ENCODE measurements at places on chromosomes 7 and 10.

DNA sequence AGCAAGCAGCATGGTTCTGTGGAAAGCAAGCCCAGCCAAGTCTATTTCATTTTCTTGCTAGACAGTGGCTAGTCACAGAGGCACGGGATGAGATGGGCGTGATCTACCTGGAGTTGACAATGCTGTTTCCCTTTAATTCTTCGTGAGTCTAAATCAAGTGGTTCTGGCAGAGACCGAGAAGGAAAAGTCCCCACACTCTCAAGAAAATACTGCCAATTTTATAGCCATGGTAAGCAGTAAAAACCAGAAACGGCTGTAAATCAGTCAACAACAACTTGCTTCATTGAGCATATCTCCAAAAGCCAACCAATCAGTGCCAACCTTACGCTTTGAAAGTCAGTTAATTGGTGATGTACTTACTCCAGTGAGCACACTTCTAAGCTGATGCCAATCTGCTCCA, 223.4 kb downstream of the SEC23IP start:
- no peaks in the 10 kb centered on the region for H3K36me3 ChIP-seq
- no peaks in the 10 kb centered on the region for H3K27me3 ChIP-seq
- no peak overlapping the region for H3K27ac ChIP-seq
- no peak overlapping the region for H3K4me3 ChIP-seq
- H3K4me1 ChIP-seq, result no peaks in the 10 kb centered on the region
- no peak for DNase-seq

DNA sequence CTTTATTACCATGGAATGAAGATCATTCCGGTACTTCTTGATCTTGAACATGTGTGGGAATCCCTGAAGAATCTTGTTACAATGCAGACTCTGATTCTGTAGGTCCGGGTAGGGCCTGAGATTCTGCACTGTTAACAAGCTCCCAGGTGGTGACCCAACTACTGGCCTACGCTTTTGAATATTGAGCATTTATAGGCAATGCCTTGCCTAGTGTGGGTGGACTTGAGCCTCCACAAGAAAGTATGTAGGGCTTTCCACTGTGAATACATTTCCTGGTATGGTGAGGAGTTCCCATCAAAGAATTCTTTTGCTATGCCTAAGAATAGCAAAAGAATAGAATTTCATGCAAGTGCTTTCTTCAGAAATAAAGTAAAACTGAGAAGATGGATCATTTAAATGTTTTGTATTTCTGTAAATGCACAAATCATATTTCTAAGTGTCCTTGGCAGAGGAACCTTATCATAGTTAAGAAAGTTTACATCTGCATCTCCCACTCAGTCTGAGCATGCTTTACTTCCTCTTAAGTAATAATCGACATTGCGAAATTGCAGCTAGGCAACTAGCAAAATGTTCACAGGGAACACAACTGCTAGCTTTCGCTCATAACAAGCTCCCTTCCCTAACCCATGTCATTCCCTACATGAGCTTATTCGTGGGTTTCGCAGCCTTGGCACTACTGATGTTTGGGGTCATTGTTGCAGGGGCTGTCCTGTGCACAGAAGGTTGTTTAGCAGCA, 71.4 kb downstream of the AHR start:
- H3K36me3 ChIP-seq, result no peaks in the 10 kb centered on the region
- peak overlapping the region; percentile 79 for H3K27ac ChIP-seq

GRCh38 chr7:157684909-157685429, 348.2 kb downstream of the DNAJB6 start:
- peaks cover 7% of the 10 kb centered on the region for H3K27me3 ChIP-seq
- no peak for DNase-seq
- peaks cover under 1% of the 10 kb centered on the region for H3K4me1 ChIP-seq
- no peaks in the 10 kb centered on the region for H3K36me3 ChIP-seq
- H3K4me3 ChIP-seq, result peak overlapping the region; percentile 38

DNA sequence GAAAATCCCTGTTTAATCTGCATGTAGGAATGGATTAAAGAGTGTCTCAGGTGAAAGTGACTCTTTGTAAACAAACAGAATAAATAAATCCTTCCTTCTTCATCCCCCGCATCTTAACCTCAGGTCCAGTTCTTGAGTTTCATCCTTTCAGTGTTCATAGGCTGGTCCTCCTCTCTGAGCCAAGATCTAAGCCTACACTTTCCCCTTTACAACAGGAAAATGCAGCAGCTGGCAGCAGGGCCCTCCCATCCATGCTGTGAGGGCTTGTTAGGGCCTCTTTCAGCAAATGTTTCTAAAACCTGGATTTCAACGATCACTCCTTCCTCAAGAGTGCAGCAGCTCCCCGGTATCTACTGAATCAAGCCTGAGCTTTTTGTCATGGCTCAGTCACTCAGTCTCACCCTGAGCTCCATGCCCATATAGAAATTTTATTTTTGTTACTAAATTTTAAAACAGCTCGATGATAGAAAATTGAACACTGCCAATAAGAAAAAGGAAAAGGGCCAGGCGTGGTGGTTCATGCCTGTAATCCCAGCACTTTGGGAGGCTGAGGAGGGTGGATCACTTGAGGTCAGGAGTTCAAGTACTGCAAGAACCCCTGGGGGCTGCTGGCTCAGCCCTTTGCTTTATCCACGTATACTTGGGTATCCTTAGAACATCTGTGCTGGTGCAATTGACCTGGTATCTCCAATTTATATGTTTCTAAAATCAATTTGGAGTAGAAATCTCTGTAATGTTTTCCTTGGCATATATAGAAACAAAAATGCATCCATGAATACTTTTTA, 15.6 kb downstream of the BLNK start:
- no peak overlapping the region for H3K4me3 ChIP-seq
- no peaks in the 10 kb centered on the region for H3K27me3 ChIP-seq
- H3K4me1 ChIP-seq, result no peaks in the 10 kb centered on the region

DNA sequence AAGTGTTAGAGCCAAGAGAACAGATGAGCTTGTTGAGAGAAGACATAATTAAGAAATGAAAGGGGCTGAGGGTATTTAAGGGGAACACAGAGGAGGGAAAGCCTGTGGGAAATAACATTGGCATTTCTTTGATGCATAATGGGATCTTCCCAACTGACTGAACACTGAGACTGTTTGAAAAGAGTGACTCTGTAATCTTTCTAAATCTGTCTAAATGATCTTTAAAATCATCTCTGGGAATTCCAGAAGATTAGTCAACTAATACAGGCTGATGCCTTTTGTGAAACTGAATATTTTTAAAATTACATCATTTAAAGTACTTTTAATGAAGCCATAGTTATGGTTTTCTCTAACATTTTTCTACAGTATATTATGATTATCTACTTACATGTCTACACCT, 17.4 kb upstream of the SLC35G1 start:
- H3K4me1 ChIP-seq, result no peaks in the 10 kb centered on the region
- no peak for DNase-seq
- no peak overlapping the region for H3K27ac ChIP-seq
- H3K4me3 ChIP-seq, result no peak overlapping the region
- H3K36me3 ChIP-seq, result no peaks in the 10 kb centered on the region

- no peak overlapping the region for H3K4me3 ChIP-seq
- no peaks in the 10 kb centered on the region for H3K4me1 ChIP-seq
- no peaks in the 10 kb centered on the region for H3K27me3 ChIP-seq
- H3K27ac ChIP-seq, result peak overlapping the region; percentile 68
- H3K36me3 ChIP-seq, result peaks cover 7% of the 10 kb centered on the region
These were observed 10.2 kb downstream of the CYREN start for GRCh38 chr7:135160098-135160857.

- H3K27me3 ChIP-seq, result no peaks in the 10 kb centered on the region
- no peak for DNase-seq
- no peaks in the 10 kb centered on the region for H3K36me3 ChIP-seq
- H3K4me3 ChIP-seq, result no peak overlapping the region
These were observed 46.9 kb downstream of the FGFR2 start for GRCh38 chr10:121551210-121551885.

DNA sequence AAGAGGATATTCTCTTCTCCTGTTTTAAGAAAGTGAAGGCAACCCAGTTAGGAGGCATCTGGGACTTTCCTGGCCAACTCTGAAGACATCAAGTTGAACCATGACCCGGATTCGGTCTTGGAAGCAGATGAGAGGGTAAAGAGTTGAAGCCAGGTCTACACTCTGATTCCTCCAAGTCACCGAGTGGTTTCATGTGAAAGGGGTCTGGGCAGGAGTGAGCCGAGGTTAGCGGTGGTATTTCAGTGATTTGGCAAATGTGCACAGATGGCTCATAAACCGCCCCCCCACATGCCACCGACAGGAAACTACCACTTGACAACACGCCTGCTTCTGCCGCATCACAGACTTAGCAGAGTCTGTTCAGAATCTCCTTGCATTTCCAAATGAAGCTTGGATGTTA, 11.4 kb upstream of the REPIN1 start:
- DNase-seq, result no peak
- no peak overlapping the region for H3K27ac ChIP-seq
- no peaks in the 10 kb centered on the region for H3K27me3 ChIP-seq
- H3K4me1 ChIP-seq, result no peaks in the 10 kb centered on the region
- H3K4me3 ChIP-seq, result no peak overlapping the region

- no peaks in the 10 kb centered on the region for H3K27me3 ChIP-seq
- H3K27ac ChIP-seq, result no peak overlapping the region
- H3K4me1 ChIP-seq, result no peaks in the 10 kb centered on the region
- no peak overlapping the region for H3K4me3 ChIP-seq
- no peak for DNase-seq
- H3K36me3 ChIP-seq, result no peaks in the 10 kb centered on the region
These were observed 100.3 kb downstream of the ELFN1 start for GRCh38 chr7:1770331-1770730.

GRCh38 chr7:8310876-8311275, 48.9 kb upstream of the ICA1 start:
- no peaks in the 10 kb centered on the region for H3K36me3 ChIP-seq
- no peak overlapping the region for H3K4me3 ChIP-seq
- no peaks in the 10 kb centered on the region for H3K27me3 ChIP-seq
- H3K4me1 ChIP-seq, result no peaks in the 10 kb centered on the region
- no peak overlapping the region for H3K27ac ChIP-seq

- no peak overlapping the region for H3K4me3 ChIP-seq
- no peaks in the 10 kb centered on the region for H3K36me3 ChIP-seq
- H3K27me3 ChIP-seq, result no peaks in the 10 kb centered on the region
- DNase-seq, result no peak
These were observed 11.0 kb downstream of the IMPDH1 start for GRCh38 chr7:128398841-128399135.

- H3K4me3 ChIP-seq, result no peak overlapping the region
- no peak overlapping the region for H3K27ac ChIP-seq
- H3K36me3 ChIP-seq, result no peaks in the 10 kb centered on the region
- H3K27me3 ChIP-seq, result no peaks in the 10 kb centered on the region
These were observed 231.3 kb upstream of the PTN start for GRCh38 chr7:137574812-137575211.

GRCh38 chr10:72904806-72905205, 11.3 kb downstream of the OIT3 start:
- no peaks in the 10 kb centered on the region for H3K4me1 ChIP-seq
- H3K4me3 ChIP-seq, result no peak overlapping the region
- no peak overlapping the region for H3K27ac ChIP-seq
- no peak for DNase-seq
- no peaks in the 10 kb centered on the region for H3K36me3 ChIP-seq

- DNase-seq, result no peak
- H3K27me3 ChIP-seq, result no peaks in the 10 kb centered on the region
- no peaks in the 10 kb centered on the region for H3K36me3 ChIP-seq
- H3K27ac ChIP-seq, result no peak overlapping the region
These were observed 47.0 kb downstream of the THSD7A start for GRCh38 chr7:11784769-11785536.

GRCh38 chr7:111394891-111395290, 167.4 kb downstream of the IMMP2L start:
- H3K27me3 ChIP-seq, result no peaks in the 10 kb centered on the region
- H3K27ac ChIP-seq, result no peak overlapping the region
- no peak overlapping the region for H3K4me3 ChIP-seq
- H3K36me3 ChIP-seq, result no peaks in the 10 kb centered on the region

GRCh38 chr7:23044581-23044980, 30.7 kb upstream of the HYCC1 start:
- no peak for DNase-seq
- no peak overlapping the region for H3K27ac ChIP-seq
- no peak overlapping the region for H3K4me3 ChIP-seq
- H3K36me3 ChIP-seq, result no peaks in the 10 kb centered on the region

DNA sequence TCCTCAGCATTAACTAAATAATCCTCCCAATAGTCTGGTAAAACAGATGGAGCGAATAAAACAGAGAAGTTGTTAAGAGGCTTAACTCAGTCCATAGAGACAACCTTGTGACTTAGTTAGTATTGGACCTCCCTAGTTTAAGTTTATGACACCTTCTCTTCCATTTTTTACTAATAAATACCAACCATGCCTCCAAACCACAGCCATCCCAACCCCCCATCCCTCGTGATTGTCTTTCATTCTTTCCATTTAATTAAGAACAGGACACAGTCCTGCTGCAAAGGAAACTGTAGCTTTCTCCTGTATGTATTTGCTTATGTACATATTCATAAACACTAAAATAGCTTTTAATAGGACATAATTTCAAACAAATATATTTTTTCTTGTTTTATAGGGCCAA, 238.2 kb downstream of the SEMA3D start:
- no peaks in the 10 kb centered on the region for H3K27me3 ChIP-seq
- H3K27ac ChIP-seq, result no peak overlapping the region
- H3K4me3 ChIP-seq, result no peak overlapping the region
- no peak for DNase-seq

GRCh38 chr7:68529221-68529620, 1069.1 kb upstream of the AUTS2 start:
- no peaks in the 10 kb centered on the region for H3K36me3 ChIP-seq
- H3K4me3 ChIP-seq, result no peak overlapping the region
- no peak for DNase-seq
- H3K4me1 ChIP-seq, result no peaks in the 10 kb centered on the region
- no peak overlapping the region for H3K27ac ChIP-seq

- H3K36me3 ChIP-seq, result no peaks in the 10 kb centered on the region
- H3K27me3 ChIP-seq, result no peaks in the 10 kb centered on the region
- H3K27ac ChIP-seq, result no peak overlapping the region
- no peak for DNase-seq
These were observed 238.6 kb downstream of the EBF3 start for GRCh38 chr10:129725482-129725881.

DNA sequence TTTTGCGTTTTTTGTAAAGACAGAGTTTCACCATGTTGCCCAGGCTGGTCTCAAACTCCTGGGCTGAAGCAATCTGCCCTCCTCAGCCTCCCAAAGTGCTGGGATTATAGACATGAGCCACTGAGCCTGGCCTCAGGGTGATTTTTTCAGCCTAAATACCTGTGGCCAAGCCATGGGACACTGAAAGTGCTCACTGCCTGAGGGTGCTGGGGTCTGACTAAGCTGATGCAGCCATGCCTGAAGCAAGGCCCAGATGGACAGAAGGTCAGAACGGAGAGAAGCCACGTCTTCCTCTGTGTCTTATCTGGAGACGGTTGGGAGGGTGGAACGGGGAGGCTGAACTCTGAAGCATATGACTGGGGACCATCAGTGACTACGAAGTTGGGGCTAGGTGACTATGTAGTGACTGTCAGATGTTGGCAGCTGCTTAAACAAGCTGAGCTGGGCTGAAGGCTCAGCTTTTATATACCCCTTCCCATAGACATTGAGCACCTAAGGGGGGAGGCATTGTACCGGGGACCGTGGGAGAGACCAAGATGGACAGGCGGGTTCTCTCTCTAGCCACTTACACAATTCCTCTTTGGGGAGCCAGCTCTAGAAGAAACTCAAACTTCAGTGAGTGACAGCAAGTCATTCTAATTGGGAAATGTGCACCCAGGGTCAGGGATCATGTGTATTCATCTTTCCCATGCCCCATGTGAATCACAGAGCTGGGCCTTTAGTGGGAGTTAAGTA, 73.3 kb upstream of the HABP2 start:
- peak overlapping the region; percentile 84 for H3K27ac ChIP-seq
- H3K4me3 ChIP-seq, result no peak overlapping the region
- no peaks in the 10 kb centered on the region for H3K36me3 ChIP-seq
- DNase-seq, result no peak
- H3K4me1 ChIP-seq, result peaks cover 6% of the 10 kb centered on the region

Measured in breast epithelium (tissue), 4 donors.